ENCODE measurements at places on chromosomes 1 and 21.

- DNase-seq = no peak
Observed at GRCh38 chr1:37865348-37866120, 6.1 kb upstream of the MTF1 start.

GRCh38 chr1:224919508-224919907 lies 10.0 kb upstream of the DNAH14 start:
- DNase-seq = no peak

DNA sequence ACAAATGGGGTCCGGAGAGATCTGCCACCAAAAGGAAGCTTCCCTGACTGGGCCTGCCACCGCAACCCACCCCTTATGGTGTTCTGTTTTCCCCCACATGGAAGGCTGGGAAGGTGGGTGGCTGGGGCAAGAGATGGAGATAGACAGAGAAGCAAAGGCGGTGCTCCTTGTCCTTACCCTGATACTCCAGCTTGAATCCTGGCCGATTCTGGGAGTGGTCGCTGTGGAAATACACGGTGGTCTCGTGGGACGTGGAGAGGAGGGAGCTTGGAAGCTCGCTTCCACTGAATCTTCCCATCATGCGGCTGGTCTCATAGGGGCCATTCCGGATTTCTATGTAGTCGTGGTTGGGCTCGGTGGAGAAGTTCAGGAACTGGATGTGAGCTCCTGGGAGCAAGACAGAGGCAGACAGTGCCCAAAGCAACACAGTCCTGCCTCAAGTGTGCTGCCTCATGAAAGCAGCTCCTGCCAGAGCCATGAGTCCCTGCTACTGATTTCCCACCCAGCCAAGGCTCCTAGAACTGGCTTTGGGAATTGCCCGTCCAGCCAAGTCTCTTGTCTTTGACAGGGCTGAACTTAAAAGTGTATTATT lies 138.5 kb downstream of the ZSCAN20 start:
- no peak for DNase-seq

GRCh38 chr1:44543064-44543744 lies 131.1 kb downstream of the TMEM53 start:
- DNase-seq = no peak

GRCh38 chr1:64550510-64550909 lies 80.6 kb downstream of the CACHD1 start:
- DNase-seq = no peak

- no peak for DNase-seq
Observed at GRCh38 chr1:203673550-203674411, 47.1 kb downstream of the ATP2B4 start.

GRCh38 chr1:119626841-119627240 lies 21.2 kb downstream of the ZNF697 start:
- DNase-seq = no peak

GRCh38 chr1:150012611-150013010 lies 2.1 kb upstream of the OTUD7B start:
- DNase-seq = no peak

- no peak for DNase-seq
Observed at GRCh38 chr1:205434738-205435137, 12.9 kb upstream of the LEMD1 start.

GRCh38 chr1:6338695-6339094 lies 54.9 kb downstream of the ACOT7 start:
- no peak for DNase-seq

GRCh38 chr1:70809069-70809468 lies 238.5 kb downstream of the PTGER3 start:
- no peak for DNase-seq
